ENCODE measurements at places on chromosomes 6 and 20. TPM values are rescaled to one million over a fixed set of nuclear protein-coding genes. Genes with fewer than 3 reads are reported as not detected.

The LY86 gene
- total RNA-seq: 5.5 TPM

The FOXC1 gene
- total RNA-seq: 5.1 TPM

The EYA2 gene
- 3.5 TPM for total RNA-seq

The TSPO2 gene
- not detected for total RNA-seq

The RAD21L1 gene
- total RNA-seq: not detected

The SLC32A1 gene
- total RNA-seq: 34.4 TPM

The ZNF341 gene
- 2.3 TPM for total RNA-seq

The MACROD2 gene
- total RNA-seq: 43.1 TPM

The RNGTT gene
- total RNA-seq: 69.2 TPM

The NRN1 gene
- total RNA-seq: 83.3 TPM

The BLCAP gene
- total RNA-seq: 193 TPM

The BTBD9 gene
- 34.4 TPM for total RNA-seq

The ZKSCAN3 gene
- total RNA-seq: 7.8 TPM

The KIF6 gene
- 6.7 TPM for total RNA-seq

The PRDM13 gene
- total RNA-seq: 0.46 TPM

The LY6G5B gene
- 3.7 TPM for total RNA-seq

The RIPPLY2 gene
- total RNA-seq: 7.8 TPM

The SLC22A7 gene
- 0.23 TPM for total RNA-seq

The E2F3 gene
- total RNA-seq: 10.1 TPM

The PRL gene
- total RNA-seq: 0.23 TPM

The OR2B6 gene
- not detected for total RNA-seq

The STMND1 gene
- 0.92 TPM for total RNA-seq

The NKX2-4 gene
- total RNA-seq: 2.1 TPM

The OXT gene
- 46.4 TPM for total RNA-seq

The HLA-B gene
- total RNA-seq: 56.7 TPM

The MED23 gene
- total RNA-seq: 56.1 TPM

The EPM2A gene
- 23.1 TPM for total RNA-seq

The ZFP64 gene
- 10.8 TPM for total RNA-seq

The FILIP1 gene
- total RNA-seq: 5.3 TPM

The TREML1 gene
- total RNA-seq: not detected

The GSTA3 gene
- 0.69 TPM for total RNA-seq

The LY6G5C gene
- total RNA-seq: 2.5 TPM
